HS-5 (cell line): ENCODE measurements at places on chromosomes 3 and 15.
A peak's percentile ranks its signal among the peaks of the same experiment; 100 is the strongest.

DNA sequence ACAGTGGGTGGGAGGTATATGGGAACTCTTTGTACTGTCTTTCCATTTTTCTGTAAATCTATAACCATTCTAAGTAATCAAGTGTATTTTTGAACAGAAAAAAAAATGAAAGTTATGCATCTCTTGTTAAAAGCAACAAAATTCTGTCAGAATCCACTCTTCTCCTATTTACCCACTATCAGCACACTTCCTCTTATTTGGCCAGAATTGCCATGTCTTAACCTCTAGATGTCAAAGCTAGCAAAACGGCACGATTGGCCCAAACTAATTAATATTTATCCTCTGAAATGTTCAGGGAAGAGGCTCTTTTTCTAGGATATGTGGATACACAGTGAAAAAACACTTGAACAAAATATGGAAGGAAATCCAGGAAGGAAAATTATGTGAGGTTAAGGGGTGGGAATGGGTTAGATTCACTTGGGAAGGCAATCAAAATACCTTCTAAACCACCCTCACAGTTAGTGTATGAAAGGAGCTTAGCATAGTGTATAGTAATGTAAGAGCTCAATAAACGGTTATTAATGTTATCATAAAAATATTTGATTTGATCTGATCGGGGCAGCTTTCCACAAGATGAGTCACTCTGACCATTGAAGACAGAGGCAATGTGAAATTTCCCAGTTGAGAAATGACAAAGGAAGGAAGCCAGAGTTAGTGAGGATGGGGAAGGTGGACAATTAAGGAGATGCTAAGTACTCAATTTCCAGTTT, 20.1 kb upstream of the TGFBR2 start:
- no peak for DNase-seq

GRCh38 chr3:102085431-102086176, 236.3 kb downstream of the NFKBIZ start:
- DNase-seq = no peak

GRCh38 chr3:71926262-71926600, 141.3 kb upstream of the PROK2 start:
- peak; percentile 3 for DNase-seq

- peak; percentile 80 for DNase-seq
Observed at GRCh38 chr15:55279746-55280351, 9.8 kb downstream of the RAB27A start.

DNA sequence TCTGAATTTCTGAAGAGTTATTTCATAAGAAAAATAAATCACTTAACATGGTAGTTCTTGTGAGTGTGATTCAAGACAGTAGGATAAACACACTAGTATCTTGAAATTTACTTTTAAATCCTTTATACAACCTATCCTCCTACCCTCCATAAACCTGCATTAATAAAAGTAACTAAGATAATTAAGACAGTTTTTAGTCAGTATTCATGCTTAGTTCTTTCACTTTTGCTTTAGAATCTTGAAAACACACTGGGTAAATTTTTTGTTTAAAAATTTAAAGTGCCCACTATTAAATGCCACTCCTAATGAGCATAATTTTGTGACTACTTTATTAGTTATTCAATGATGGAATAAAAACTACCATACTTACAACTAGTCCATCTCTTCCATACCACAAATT, 28.8 kb downstream of the GOLIM4 start:
- no peak for DNase-seq

DNA sequence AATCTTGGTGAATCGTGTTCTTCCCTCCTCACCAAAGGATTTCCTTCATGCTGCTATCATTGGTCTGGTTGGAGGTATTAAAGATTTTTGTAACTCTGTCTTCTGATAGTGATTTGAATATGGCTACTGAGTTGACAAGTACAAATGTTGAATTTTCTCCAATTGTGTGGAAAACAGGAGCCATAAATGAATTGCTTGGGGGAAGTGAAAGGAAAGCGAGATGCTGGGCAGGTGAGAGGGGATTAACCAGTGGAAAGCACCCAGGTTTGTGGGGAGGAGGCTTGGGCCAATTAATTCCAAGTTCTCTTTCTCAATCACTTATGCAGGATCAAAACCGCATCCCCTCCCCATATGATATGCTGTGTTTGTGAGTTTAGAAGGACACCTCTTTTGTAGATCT, 372.5 kb downstream of the IL20RB start:
- no peak for DNase-seq

GRCh38 chr3:11953778-11954177, 50.4 kb upstream of the SYN2 start:
- no peak for DNase-seq

GRCh38 chr3:131608296-131608695, 105.5 kb upstream of the MRPL3 start:
- no peak for DNase-seq

GRCh38 chr15:77029166-77030047, 34.5 kb downstream of the PSTPIP1 start:
- no peak for DNase-seq

DNA sequence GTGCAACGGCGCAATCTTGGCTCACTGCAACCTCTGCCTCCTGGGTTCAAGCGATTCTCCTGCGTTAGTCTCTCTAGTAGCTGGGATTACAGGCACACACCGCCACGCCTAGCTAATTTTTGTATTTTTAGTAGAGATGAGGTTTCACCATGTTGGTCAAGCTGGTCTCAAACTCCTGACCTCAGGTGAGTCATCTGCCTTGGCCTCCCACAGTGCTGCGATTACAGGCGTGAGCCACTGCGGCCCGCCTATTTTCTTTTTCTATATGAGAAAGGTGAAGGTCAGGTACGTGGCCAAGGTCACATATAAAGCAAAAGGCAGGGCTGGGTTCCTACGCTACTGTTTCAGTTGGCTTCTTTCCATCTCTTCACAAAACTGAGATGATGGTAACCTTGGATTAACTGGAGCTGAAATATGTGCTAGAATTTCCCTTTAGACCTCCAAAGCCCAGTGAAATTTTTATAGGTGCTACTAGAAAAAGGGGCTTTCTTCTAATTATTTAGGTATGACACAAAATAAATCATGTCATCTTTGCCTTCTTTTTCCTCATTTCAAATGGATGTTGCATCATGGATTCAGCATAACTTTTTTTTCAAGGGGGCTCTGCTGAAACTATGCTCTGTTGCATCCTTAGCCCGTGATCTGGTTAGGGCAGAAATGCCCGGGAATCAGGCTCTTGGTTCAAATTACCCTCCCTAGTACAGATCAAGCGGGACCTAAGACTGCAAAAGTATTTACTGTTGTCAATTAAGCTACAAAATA, 68.5 kb downstream of the MYO1E start:
- no peak for DNase-seq

DNA sequence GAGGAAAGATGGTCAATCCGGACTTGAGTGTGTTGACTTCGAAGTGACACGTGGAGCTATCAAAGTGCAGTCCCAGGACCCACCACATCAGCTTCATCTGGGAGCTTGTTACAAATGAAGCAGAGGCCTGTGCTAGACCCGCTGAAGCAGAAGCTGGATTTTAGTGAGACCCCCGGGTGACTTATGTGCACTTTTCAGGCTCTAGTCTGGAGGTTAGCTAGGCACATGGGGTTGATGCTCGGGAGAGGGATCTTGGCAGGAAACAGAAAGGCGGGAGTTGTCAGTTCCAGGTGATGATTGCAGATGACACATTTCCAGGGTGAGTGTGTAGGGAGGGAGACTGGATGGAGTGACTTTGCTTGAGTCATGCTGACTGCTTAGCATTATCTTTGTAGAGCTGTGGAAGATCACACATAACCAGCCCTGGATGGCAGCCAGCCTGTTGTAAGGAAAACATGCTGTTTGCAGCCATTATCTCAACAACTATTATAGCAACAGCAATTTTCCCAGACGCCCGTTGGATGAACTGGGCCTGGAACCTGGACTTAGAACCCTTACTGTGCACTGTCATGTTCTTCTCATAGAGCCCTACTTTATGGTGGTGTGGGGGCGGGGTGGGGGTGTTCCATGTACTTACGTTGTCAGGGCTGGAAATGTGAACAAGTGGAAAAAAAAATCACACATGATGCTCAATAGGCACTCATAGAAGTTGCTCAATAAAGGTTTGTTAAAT, 122.4 kb downstream of the THSD4 start:
- DNase-seq = peak; percentile 90
